ENCODE measurements at places on chromosomes 12 and 14.
A peak's percentile ranks its signal among the peaks of the same experiment; 100 is the strongest.

DNA sequence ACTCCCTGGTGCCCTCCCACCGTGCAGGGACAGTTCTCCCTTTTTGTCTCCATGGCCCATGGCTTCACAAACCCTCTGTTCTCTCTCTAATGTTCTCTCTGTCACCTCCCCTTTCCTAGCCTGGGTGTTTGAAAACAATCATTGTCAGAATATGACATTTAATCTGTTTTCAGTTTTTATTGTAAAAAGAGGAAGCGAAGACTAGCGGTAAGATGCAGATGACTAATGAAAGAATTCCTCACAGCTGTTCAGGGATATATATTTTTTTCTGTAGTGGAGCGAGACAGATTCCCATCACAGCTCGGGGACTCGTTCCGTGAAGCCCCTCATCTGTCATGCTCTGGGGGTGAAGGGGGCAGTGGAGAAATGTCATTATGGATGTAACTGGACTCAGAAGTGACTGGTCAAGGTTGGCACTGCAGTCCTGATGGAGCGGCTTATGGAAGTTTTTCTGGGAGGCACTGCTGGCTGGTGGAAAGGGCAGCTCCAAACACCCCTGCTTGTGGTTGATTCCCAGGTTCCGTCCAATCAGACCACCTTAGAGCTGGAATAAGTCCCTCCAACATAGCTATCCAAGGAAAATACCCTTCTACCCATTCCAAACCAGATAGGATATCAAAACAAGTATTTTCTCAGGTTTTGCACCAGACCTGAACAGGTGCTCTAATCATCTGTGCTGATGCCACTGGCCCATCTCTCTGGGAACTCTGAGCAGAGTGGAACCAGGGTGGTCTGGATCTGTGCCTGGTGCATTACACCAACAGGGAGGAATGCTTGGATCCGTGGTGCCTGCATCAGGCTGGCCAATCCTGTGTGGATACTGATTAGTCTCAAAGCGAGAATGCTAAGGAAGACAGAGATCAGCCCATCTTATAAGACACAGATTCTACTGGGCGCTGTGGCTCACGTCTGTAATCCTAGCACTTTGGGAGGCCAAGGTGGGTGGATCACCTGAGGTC lies 84.7 kb downstream of the GPATCH2L start:
- peaks cover 6% of the 10 kb centered on the region for H3K27me3 ChIP-seq
- no peak overlapping the region for H3K4me3 ChIP-seq
- no peak for DNase-seq
- H3K36me3 ChIP-seq, result peaks cover 24% of the 10 kb centered on the region
- no peak overlapping the region for H3K27ac ChIP-seq

- no peak for DNase-seq
- peak overlapping the region; percentile 28 for H3K27ac ChIP-seq
- H3K27me3 ChIP-seq, result no peaks in the 10 kb centered on the region
- peaks cover 27% of the 10 kb centered on the region for H3K4me1 ChIP-seq
Observed at GRCh38 chr14:55389330-55389729, 22.3 kb downstream of the ATG14 start.

GRCh38 chr14:89575386-89576061 lies 158.5 kb upstream of the FOXN3 start:
- no peak overlapping the region for H3K4me3 ChIP-seq
- no peaks in the 10 kb centered on the region for H3K27me3 ChIP-seq
- no peak for DNase-seq
- peaks cover 16% of the 10 kb centered on the region for H3K36me3 ChIP-seq

GRCh38 chr14:100450049-100450448 lies 126.9 kb downstream of the SLC25A47 start:
- no peak for DNase-seq
- no peaks in the 10 kb centered on the region for H3K36me3 ChIP-seq
- H3K27ac ChIP-seq, result no peak overlapping the region
- peaks cover 12% of the 10 kb centered on the region for H3K4me1 ChIP-seq
- H3K4me3 ChIP-seq, result no peak overlapping the region
- no peaks in the 10 kb centered on the region for H3K27me3 ChIP-seq

DNA sequence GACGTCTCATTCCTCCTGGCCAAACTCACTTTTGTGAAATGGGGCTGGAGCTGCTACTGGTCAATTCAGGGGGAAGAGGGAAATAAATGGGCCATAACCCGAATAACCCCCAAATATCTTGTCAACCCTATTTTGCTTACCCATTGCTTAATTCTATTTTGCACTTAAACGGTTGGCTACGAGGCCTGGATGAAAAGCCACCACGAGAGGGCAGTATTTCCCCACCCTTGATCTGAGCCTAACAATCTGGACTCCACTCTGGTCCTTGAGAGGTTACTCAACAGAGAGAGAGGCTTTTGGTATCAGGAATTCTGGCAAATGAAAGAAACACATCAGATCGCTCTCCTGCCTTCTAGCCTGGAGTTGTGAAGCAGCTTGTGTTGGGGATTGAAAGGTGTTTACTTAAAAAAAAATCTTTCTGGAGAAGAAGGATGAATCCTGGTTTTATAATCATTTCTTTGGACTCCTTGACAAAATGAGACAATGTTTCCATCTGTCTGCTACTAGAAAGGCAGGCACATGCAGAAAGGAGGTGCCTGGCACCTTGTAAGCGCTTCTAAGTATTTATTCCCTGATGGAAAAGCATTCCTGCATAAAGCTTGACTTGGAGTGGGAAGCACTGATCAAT lies 22.4 kb upstream of the FBXO21 start:
- no peaks in the 10 kb centered on the region for H3K4me1 ChIP-seq
- H3K4me3 ChIP-seq, result no peak overlapping the region
- no peaks in the 10 kb centered on the region for H3K36me3 ChIP-seq
- H3K27ac ChIP-seq, result no peak overlapping the region
- DNase-seq, result peak; percentile 50

GRCh38 chr12:77493302-77494168 lies 337.2 kb upstream of the NAV3 start:
- no peaks in the 10 kb centered on the region for H3K4me1 ChIP-seq
- H3K4me3 ChIP-seq, result no peak overlapping the region
- H3K27me3 ChIP-seq, result no peaks in the 10 kb centered on the region
- H3K36me3 ChIP-seq, result no peaks in the 10 kb centered on the region

GRCh38 chr12:91213-91612 lies 24.6 kb downstream of the IQSEC3 start:
- H3K36me3 ChIP-seq, result no peaks in the 10 kb centered on the region
- DNase-seq, result no peak
- H3K27me3 ChIP-seq, result no peaks in the 10 kb centered on the region
- H3K27ac ChIP-seq, result no peak overlapping the region
- no peak overlapping the region for H3K4me3 ChIP-seq

GRCh38 chr14:99786511-99786989 lies 6.7 kb upstream of the EML1 start:
- H3K27me3 ChIP-seq, result peaks cover 10% of the 10 kb centered on the region
- no peak overlapping the region for H3K27ac ChIP-seq
- H3K36me3 ChIP-seq, result no peaks in the 10 kb centered on the region
- H3K4me3 ChIP-seq, result no peak overlapping the region
- H3K4me1 ChIP-seq, result peaks cover 16% of the 10 kb centered on the region

DNA sequence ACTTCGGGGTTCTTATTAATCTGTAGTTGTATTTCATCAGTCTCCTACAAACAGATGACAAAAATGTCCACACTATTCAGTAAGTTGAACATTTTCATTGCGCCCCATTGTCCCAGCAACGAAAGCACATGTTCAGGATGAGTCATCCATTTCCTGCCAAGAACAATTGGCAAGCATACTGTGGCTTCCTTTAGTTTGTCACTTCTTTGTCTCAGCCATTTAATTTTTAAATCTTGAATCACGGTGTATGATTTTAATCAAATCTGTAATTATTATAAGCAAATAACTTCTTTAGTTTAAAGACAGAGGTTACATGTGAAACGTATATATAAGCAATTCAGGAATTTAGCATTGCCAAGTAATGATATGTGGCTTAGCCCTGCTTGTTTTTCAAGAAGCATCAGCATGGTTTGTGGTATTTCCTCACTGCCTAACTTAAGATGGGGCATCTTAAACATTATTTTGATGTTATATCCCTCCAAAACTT lies 211.3 kb upstream of the KRR1 start:
- H3K27ac ChIP-seq, result peak overlapping the region; percentile 90
- H3K4me1 ChIP-seq, result peaks cover 14% of the 10 kb centered on the region
- H3K27me3 ChIP-seq, result peaks cover 5% of the 10 kb centered on the region

Data from activated naive CD8-positive, alpha-beta T cell treated with anti-CD3 and anti-CD28 coated beads for 36 hours (primary cell).